Activated gamma-delta T cell (primary cell): ENCODE measurements at places on chromosomes 12 and 14.

GRCh38 chr14:22469538-22470303 lies 119.3 kb downstream of the DAD1 start:
- no peak for DNase-seq

- no peak for DNase-seq
Measured at GRCh38 chr12:45426294-45426693, 210.4 kb downstream of the ANO6 start.

GRCh38 chr12:5865397-5865796 lies 79.7 kb downstream of the ANO2 start:
- no peak for DNase-seq

- no peak for DNase-seq
Measured at GRCh38 chr14:101730626-101731186, 30.8 kb upstream of the PPP2R5C start.

- no peak for DNase-seq
Measured at GRCh38 chr14:84036840-84037239, 1493.1 kb upstream of the FLRT2 start.

DNA sequence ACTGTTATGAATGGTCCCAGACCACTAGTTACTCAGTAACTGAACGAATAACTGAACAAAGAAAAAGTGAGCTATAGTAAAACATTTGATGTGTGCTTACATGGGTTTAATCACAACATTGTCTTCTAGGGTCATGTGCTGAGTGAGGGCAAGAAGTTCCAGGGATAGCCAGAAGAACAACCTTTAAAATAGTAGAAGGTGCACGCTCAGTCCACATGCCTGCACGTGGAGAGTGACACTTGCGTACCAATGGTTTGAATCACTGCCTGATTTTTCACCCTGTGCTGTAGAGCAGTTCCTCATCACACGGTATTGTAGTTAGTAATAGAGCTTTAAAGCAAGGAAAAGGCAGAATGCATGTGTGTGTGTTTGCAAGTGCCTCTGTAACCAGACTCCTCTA lies 224.2 kb downstream of the EGLN3 start:
- DNase-seq, result no peak

GRCh38 chr14:91143862-91144261 lies 30.0 kb downstream of the DGLUCY start:
- DNase-seq, result no peak

DNA sequence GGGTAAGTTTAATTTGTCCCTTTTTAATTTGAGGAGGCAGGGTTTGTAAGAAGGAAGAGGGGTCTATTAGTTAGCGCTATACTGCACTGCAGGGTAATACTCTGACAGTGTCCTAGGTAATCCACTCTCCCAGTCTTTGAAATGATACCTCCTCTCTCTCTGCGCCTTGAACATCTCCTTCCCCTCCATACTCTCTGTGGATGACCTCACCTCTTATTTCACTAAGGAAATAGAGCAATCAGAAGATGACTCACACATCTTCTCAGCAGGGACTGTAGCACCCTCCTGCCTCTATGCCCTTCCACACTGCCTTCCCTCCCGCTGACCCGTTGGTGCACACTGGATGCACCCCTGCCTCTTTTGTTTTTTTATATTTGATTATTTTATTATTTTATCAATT lies 94.2 kb downstream of the GRIP1 start:
- DNase-seq, result no peak

- DNase-seq, result no peak
Measured at GRCh38 chr12:50239355-50239891, 43.9 kb downstream of the LIMA1 start.
